ENCODE measurements at places on chromosomes 5 and 9.

GRCh38 chr5:13478831-13479465 is 465.5 kb downstream of the DNAH5 start:
- DNase-seq = peak; percentile 17

- DNase-seq = peak; percentile 3
These were observed 631.5 kb upstream of the ST8SIA4 start for GRCh38 chr5:101534491-101535110.

GRCh38 chr5:136028782-136029742 is at the start of gene TGFBI:
Gene TGFBI (plus strand): TSS chr5:136028988. CDS start chr5:136029056, 68 bp downstream.
- DNase-seq = peak; percentile 72

GRCh38 chr5:51860532-51861018 is 477.3 kb downstream of the ISL1 start:
- DNase-seq = no peak

DNA sequence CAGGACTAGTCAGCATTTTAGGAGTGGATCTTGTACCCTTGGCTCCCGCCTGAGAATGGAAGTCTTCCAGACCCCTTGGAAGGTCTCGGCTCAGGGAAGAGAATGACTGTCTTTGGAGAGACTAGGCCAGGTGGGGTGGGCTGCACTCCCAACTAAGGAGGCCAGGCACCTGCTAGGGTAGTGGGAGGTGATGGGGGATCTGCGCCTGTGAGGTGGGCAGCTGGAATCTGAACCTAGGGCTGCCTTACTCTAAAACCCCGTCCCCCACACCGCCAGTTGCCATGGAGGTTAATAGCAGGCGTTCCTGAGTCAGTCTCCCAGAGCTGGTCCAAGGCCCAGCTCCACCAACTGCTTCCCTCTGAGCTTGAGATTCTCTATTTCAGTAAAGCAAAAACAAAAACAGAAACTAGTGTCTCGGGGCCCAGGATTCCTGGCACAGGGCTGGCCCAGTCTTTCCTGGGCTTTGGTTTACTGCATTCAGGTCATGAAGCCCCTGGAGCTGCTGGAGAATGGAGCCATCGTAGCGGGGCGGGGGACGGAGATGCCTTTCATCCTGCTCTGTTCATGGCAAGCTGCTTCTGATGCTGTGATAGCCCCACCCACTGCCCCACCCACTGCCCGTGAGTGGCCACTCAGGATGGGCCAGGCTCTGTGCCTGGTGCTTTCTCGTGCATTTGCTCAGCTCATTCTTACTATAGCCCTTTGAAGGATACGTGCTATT is 57.5 kb downstream of the DAB2IP start:
- no peak for DNase-seq

DNA sequence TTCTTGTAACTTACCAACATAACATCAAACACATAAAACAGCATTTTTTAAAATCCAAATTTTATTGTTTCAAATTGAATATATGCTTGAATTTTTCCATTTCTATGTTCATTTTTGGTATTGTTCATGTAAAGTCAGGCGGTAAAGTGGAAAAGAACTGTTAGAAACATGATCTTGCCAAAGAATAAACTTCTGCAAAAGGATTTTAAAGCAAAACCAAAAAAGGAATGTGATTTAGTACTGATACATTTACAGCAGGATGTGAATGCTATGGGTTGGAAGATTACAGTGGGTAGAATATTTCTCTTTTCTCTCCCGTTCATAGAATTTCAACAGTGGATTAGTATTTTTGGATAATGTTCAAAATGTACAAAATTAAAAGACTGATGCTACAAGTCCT is 277.2 kb upstream of the MPDZ start:
- no peak for DNase-seq

GRCh38 chr5:12865529-12865928 is 961.3 kb upstream of the CTNND2 start:
- no peak for DNase-seq

DNA sequence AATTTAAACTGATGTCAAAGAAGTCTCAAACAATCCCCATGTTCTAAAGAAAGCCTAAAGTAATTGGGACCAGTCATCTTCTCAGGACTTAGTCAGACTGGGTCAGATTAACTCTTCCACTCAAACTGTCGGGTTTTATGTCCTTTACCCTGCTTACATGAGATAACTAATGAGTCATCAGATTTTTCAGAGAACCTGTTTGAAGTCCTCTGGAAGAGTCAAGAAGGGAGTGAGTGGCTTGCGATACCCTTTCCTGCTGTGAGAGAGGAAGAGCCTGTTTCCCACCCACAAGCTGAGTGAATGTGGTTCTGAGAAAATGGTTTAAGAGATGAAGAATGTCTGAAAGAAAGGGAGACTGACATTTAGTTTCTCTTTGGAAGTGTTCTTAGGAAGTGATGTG is 1866.7 kb upstream of the C9orf72 start:
- no peak for DNase-seq

- DNase-seq = no peak
These were observed 244.4 kb downstream of the FANCC start for GRCh38 chr9:95073042-95073607.

GRCh38 chr5:22779499-22779898 is 73.6 kb downstream of the CDH12 start:
- no peak for DNase-seq

- no peak for DNase-seq
These were observed 5.4 kb upstream of the CSF2 start for GRCh38 chr5:132067941-132068808.

Data from EH (cell line).